GOT3 (cell line): ENCODE measurements at places on chromosomes 4 and X.

- DNase-seq, result no peak
These were observed 78.8 kb upstream of the GPR174 start for GRCh38 chrX:79065696-79066095.

DNA sequence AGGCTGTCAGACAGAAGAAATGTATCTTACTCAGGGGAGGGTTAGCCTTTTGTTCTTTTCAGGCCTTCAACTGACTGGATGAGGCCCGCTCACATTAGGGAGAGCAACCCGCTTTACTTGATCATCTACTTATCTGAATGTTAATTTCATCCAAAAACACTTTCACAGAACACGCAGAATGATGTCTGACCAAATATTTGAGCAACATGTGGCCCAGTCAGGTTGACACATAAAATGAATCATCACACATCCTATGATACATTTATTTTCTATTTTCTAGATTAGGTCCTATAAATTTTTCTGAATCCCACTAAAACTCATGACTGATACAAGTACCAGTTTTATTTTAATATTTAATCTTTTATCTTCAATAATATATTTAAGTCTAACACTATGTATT lies 260.3 kb downstream of the IL15 start:
- DNase-seq, result no peak

GRCh38 chr4:21826071-21826470 lies 122.5 kb downstream of the KCNIP4 start:
- no peak for DNase-seq

GRCh38 chrX:41822892-41823291 lies 98.9 kb downstream of the GPR82 start:
- DNase-seq, result no peak

DNA sequence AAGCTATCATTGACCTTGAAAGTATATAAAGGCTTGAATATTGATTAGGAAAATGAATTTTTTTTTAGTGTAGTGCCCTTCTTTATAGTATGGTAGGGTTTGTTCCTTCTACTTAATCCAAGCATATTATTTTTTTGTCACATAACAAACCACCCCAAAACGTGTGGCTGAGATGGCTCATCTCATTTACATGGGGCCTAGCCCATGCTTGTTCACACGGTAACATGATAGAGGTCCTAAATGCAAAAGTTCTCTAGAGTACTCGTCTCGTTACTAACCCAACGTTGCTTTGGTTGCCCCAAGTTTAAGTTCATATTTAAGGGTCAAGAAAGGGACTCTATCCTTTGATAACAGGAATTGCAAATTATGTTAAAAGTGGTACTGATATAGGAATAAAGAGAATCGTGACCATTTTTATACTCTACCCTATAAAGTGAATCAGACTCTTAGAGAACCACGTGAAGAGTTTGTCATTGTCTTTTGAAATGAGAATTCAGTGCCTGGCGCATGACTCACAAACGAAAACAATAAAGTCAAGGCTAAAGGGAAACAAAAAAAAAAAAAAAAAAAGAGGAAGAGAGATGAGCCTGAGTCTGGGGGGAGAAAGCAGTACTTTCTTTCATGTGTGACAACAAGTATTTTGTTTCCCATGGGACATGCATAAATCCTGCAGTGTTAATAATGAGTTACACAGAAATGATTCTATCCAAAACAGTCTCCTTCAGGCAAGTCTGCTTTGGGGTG lies 402.8 kb upstream of the NWD2 start:
- DNase-seq, result no peak

DNA sequence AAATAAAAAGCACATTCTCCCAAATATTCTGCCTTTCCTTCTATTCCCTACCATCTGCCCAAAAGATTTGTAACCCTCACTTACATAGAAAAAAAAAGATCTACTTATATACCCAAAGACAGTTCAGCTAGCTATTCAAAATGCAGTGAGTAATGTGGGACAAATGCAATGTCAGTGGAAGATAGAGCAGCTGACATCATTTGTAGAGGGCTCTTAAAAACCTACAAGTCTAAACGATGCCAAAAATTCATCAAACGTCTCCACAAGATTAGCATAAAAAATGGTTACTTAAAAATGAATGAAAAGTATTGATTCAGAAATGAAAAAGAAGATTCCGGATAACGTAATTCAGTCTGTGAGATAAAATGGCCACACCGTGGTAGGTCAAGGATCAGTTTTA lies 96.5 kb downstream of the ASB9 start:
- no peak for DNase-seq
